Panc1 (cell line): ENCODE measurements at places on chromosomes 3 and 15.

DNA sequence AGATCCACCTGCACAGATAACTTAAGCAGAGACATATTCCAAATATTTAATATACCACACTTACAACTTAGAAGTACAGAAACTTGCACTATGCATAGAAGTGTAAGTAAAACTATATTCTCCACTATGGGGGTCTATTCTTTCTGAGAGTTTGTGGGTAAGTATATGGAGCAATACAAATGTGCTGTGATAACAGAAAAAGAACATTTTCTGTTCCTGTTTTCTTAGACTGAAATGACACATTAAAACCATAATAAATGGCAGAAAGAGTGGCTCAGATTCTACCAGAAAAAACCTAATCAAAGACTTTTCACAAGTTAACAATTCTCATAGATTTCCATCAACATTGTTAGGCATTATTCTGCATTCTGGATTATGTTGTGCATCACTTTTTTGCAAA is 96.6 kb upstream of the WNT7A start:
- DNase-seq, result no peak
- H3K27ac ChIP-seq, result no peak overlapping the region
- H3K4me1 ChIP-seq, result no peaks in the 10 kb centered on the region
- H3K4me3 ChIP-seq, result no peak overlapping the region
- H3K36me3 ChIP-seq, result no peaks in the 10 kb centered on the region

GRCh38 chr3:124453189-124453588 is 277.1 kb upstream of the UMPS start:
- peaks cover 44% of the 10 kb centered on the region for H3K27me3 ChIP-seq
- no peak for DNase-seq
- H3K4me3 ChIP-seq, result no peak overlapping the region

DNA sequence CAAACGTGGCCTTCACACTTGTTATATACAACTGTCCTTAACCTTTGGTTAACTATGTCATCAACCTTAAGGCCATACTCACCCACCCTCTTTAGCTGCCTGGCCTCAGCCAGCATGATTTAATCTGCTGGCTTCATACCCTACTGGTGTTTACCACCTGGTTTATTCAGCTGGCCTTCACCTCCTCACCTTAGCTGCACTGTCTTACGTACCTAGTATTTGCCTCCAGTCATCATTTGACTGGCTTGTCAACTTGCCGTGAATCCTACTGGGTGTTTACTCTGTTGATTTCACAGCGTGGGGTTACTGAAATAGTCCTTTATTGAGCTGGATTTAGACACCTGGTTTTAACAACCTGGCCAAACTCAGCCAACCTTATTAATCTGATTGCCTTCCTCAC is 102.8 kb downstream of the IL12A start:
- no peak overlapping the region for H3K27ac ChIP-seq
- H3K27me3 ChIP-seq, result no peaks in the 10 kb centered on the region
- no peaks in the 10 kb centered on the region for H3K4me1 ChIP-seq
- no peak overlapping the region for H3K4me3 ChIP-seq
- no peak for DNase-seq

- no peaks in the 10 kb centered on the region for H3K27me3 ChIP-seq
- no peaks in the 10 kb centered on the region for H3K36me3 ChIP-seq
- no peaks in the 10 kb centered on the region for H3K4me1 ChIP-seq
Measured at GRCh38 chr3:22495791-22496190, 707.3 kb upstream of the UBE2E2 start.

- no peaks in the 10 kb centered on the region for H3K4me1 ChIP-seq
- no peak overlapping the region for H3K4me3 ChIP-seq
- DNase-seq, result no peak
- no peaks in the 10 kb centered on the region for H3K36me3 ChIP-seq
- H3K27me3 ChIP-seq, result no peaks in the 10 kb centered on the region
- peak overlapping the region; percentile 29; the same call in 1 of the 2 replicates for H3K27ac ChIP-seq
Measured at GRCh38 chr3:193879099-193879863, 256.7 kb upstream of the HES1 start.

- H3K27me3 ChIP-seq, result no peaks in the 10 kb centered on the region
- peaks cover 3% of the 10 kb centered on the region for H3K36me3 ChIP-seq
- H3K4me1 ChIP-seq, result no peaks in the 10 kb centered on the region; the same call in 1 of the 2 replicates
- H3K27ac ChIP-seq, result no peak overlapping the region
- DNase-seq, result no peak
Measured at GRCh38 chr15:89860431-89860830, 33.4 kb downstream of the AP3S2 start.

DNA sequence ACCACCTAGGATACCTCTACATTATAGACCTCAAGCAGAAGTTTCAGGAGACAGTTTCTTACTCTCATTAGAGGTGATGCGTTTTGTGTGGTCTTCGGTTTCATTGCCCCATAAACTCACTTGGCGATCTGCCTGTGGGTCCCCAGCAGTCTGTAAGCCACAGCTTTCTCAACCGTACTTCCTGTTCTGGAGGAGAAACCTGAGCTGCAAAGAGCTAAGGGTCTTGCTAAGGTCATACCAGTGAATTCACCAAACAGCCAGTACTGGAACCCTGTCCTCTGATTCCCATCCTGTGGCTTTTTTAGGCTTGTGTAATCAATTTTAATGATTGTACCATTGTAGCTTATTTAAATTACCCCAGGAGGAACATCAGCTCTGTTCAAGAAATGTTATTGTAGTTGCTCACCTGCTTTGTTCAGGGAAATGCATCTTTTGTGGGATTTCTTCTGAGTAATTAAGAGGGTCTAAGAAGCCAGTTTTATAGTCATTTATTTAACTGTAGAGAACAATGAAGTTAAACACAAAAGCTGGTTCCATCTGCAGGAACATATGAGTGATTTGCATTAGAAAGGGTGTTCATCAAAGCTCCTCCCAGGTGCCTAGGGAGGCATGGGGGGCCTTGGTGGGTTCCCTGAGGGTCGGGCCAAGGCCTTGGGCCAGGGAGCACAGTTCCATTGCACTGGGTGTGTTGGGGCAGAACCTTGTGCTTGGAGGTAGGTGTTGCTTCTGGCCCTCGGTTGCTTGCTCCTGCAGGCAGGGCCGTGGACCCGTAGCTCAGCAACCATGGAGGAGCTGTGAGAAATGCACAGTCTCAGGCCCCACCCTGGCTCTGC is 69.6 kb downstream of the APBA2 start:
- no peak overlapping the region for H3K27ac ChIP-seq
- H3K4me3 ChIP-seq, result no peak overlapping the region
- no peaks in the 10 kb centered on the region for H3K27me3 ChIP-seq
- H3K4me1 ChIP-seq, result peaks cover 4% of the 10 kb centered on the region; the same call in 1 of the 2 replicates
- DNase-seq, result no peak

GRCh38 chr3:123314359-123315270 is 112.9 kb downstream of the SEC22A start:
- H3K36me3 ChIP-seq, result no peaks in the 10 kb centered on the region
- no peak overlapping the region for H3K27ac ChIP-seq
- H3K27me3 ChIP-seq, result peaks cover 24% of the 10 kb centered on the region
- no peaks in the 10 kb centered on the region for H3K4me1 ChIP-seq
- no peak overlapping the region for H3K4me3 ChIP-seq
- DNase-seq, result no peak

DNA sequence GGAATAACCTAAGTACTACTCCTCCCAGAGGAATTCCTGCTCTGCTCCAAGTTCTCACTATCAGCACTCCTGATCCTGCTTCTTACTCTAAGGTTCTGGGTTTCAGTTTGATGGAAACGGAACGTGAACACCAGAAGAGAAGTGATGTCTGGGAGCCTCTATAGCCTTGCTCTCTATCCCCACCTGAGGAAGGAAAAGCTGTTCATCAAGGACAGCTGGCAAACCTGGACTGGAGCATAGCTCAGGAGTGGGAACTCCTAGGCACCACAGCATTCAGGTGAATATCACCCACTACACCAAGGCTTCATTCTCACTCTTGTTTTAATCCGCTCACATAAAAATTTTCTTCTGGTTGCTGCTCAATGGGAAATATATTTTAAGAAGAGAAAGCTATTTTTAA is 13.0 kb upstream of the CADPS start:
- H3K4me1 ChIP-seq, result no peaks in the 10 kb centered on the region
- H3K27me3 ChIP-seq, result no peaks in the 10 kb centered on the region
- DNase-seq, result no peak
- H3K4me3 ChIP-seq, result no peak overlapping the region
- no peak overlapping the region for H3K27ac ChIP-seq

DNA sequence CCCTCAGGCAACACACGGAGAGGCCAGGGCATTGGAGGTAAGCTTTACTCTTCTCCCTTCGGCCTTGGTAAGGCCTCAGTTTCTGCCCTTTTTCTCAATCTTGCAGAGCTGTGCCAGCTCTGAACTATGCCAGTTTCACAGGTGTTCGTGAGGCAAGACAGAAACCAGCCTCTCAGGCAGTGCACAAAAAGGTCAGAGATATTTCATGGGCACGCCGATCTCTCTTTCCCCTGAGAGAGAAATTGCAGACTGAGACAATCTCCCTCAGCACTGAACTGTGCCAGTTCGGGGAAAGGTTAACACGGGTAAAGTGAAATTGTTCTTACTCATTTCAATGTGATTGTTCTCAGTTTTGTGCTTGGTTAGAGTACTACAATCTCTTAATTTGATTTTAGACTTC is 88.5 kb downstream of the GMNC start:
- no peak overlapping the region for H3K4me3 ChIP-seq
- no peak overlapping the region for H3K27ac ChIP-seq
- H3K4me1 ChIP-seq, result no peaks in the 10 kb centered on the region
- no peaks in the 10 kb centered on the region for H3K27me3 ChIP-seq
- no peak for DNase-seq
- H3K36me3 ChIP-seq, result no peaks in the 10 kb centered on the region

DNA sequence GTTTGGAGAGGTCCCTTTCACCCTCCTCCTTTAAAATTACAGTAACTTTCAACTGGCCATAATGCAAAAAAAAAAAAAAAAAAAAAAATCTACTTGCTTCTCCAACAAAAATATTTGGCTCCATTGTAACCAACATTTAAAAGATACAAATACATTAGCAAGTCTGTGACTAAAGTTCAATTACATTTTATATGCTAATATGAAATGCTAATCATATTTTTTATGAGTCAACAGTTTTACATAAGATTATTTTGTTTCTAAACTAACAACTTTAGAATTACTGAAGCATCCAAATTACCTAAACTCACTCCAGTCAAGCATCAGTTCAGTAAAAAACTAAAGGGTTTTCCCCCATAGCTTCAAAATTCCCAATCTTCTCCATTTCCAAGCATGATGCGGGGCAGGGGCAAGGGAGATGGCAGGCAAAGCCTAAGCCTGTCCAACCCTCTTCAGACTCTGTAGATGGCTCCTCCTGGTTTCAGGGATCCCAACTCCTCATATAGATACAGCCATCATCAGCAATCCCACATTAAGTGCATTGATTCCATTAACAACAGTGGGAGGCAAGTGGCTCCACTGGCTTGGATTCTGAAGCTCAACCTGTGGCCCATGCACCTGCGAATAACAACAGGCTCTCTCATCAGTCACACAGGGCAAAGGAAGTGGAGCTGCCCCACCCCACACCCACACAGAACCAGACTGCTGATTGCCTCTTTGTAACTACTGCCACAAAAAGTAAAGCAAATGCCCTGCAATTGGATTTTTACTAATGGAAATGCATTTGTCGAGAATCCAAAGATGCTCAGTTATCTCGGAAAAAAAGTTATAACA is 15.0 kb downstream of the SFMBT1 start:
- peaks cover 15% of the 10 kb centered on the region for H3K4me1 ChIP-seq
- no peak for DNase-seq
- H3K36me3 ChIP-seq, result no peaks in the 10 kb centered on the region
- no peaks in the 10 kb centered on the region for H3K27me3 ChIP-seq
- no peak overlapping the region for H3K27ac ChIP-seq

GRCh38 chr15:55588070-55588814 is at the start of gene PYGO1:
Gene PYGO1, minus strand, starts transcription at chr15:55588345. Its CDS starts 462 bp downstream, at chr15:55587883.
- H3K4me3 ChIP-seq, result peak within 1 kb of the TSS; percentile 60
- peaks cover 22% of the 10 kb centered on the region for H3K27me3 ChIP-seq
- H3K27ac ChIP-seq, result no peak within 1 kb of the TSS
- H3K36me3 ChIP-seq, result no peaks in the 10 kb centered on the region

DNA sequence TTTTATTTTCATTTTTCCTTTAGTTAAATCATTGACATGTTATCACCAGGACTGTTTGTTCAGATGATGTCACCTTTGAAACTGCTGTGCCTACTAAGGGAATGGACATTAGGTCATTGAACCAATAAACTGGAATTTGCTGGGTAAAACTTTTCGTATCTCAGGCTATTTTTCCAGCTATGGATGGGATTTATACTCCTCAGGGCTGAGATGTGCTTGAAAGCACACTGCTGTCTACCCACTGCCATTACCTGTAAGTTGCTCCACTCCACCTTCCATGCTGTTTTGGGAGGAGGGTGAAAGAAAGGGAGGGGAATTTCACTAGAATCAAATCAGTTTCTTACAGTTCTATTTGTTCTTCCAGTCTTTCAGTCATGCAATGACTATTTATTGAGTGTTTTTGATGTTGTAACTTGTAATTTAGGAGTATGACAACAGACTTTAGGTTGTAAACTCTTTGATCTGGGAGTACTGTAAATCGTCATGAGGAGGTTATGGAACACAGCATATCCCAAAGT is 11.3 kb downstream of the EHD4 start:
- H3K4me3 ChIP-seq, result no peak overlapping the region
- H3K27me3 ChIP-seq, result no peaks in the 10 kb centered on the region
- H3K4me1 ChIP-seq, result peaks cover 41% of the 10 kb centered on the region
- H3K27ac ChIP-seq, result peak overlapping the region; percentile 65

DNA sequence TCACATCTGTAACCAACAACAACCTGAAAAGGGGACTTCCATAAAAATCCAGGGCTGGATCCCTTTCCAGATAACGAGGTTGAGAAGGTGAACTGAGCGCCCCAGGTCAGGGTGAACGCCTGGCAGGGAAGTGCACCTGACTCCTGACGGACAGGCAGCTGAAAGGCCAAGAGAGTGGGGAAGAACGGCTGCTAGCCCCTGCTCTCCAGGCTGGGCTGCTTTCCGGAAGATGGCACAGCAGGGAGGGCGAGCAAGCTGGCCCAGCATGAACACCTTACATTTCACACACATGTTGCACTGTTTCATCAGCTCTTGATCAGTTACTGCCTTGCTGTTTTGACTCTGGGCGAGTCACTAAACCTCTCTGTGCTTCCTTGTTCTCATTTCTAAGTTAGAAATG is 127.2 kb upstream of the IQSEC1 start:
- no peaks in the 10 kb centered on the region for H3K36me3 ChIP-seq
- no peak overlapping the region for H3K27ac ChIP-seq
- H3K4me3 ChIP-seq, result no peak overlapping the region
- H3K4me1 ChIP-seq, result peaks cover 4% of the 10 kb centered on the region
- no peaks in the 10 kb centered on the region for H3K27me3 ChIP-seq
- DNase-seq, result no peak

- no peaks in the 10 kb centered on the region for H3K4me1 ChIP-seq
- no peaks in the 10 kb centered on the region for H3K36me3 ChIP-seq
- DNase-seq, result no peak
- no peaks in the 10 kb centered on the region for H3K27me3 ChIP-seq
Measured at GRCh38 chr3:43525941-43526607, 95.7 kb downstream of the ANO10 start.

GRCh38 chr3:33833408-33834095 is 35.1 kb downstream of the PDCD6IP start:
- no peak overlapping the region for H3K27ac ChIP-seq
- H3K4me3 ChIP-seq, result no peak overlapping the region
- H3K4me1 ChIP-seq, result no peaks in the 10 kb centered on the region
- peaks cover 5% of the 10 kb centered on the region; the same call in 1 of the 2 replicates for H3K36me3 ChIP-seq
